ENCODE measurements at places on chromosomes 4 and X. TPM values are rescaled to one million over a fixed set of nuclear protein-coding genes. Genes with fewer than 3 reads are reported as not detected.

- DNase-seq = no peak
Observed at GRCh38 chr4:188439641-188440311, 300.5 kb downstream of the TRIML1 start.

DNA sequence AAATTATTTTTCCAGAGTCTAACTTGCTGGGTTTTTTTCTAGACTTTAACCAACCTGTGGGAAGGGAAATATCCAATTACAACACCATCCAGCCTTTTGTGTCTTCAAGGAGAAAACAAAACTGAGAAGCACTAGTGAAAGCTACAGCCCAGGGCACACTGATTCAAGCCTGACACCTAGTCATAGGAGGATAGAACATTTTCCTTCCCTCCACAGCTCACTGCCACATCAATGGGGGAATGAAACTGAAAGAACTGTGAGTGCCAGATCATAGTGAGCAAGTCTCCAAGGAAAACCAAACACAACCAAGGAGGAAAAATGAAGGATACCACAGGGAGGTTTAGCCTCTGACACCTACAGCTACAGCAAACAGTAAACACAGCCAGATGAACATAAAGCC is 43.3 kb upstream of the MAGEA8 start:
- DNase-seq = no peak

GRCh38 chr4:93710101-93710846 is 118.3 kb upstream of the ATOH1 start:
- DNase-seq = peak; percentile 71

DNA sequence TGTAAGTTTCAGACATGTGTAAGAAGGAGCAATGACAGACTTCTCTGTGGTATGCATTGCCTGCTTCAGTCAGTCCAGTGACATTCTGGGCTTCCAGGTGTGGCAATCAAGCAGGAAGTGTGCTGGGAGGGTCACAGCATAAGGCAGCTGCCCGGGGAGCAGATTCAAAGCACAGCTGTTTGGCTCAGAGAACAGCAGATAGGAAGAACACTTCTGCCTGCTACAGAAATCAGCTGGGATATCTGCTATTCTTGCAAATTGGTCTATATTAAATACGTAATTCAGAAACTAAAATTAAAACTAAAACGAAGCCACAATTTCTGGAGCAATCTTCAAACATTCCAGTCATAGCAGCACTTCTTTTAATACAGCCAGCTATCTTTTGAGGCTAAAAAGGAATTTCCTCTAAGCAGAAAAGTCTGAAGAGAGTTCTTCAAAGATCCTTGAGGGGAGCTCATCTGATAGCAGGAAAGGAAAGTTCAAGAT is 47.5 kb upstream of the GALNT7 start:
- no peak for DNase-seq

DNA sequence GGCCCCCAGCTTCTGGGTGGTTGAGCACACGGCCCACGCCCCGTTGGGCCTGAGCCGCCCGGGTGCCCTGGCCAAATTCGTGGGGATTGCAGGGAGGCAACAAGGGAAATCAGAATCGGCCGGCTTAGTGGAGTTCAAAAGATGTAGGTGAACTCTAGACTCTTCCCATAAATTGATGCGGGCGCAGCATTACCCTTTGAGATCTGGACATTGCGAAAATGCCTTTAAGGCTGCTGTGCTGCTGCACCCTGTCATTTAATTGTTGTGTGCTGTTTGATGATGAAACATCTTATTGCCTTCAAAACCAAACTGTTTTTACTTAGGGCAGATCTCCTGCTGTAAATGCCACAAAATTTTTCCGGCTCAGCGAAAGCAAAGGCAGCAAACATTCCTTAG is 409 bp upstream of the MPP1 start:
- no peak for DNase-seq

ARMCX2 gene
- total RNA-seq = 40.8 TPM
